ENCODE measurements at places on chromosomes 2 and 18.
A peak's percentile ranks its signal among the peaks of the same experiment; 100 is the strongest.

- no peak for ATAC-seq
Measured at GRCh38 chr18:74336656-74337055, 21.0 kb downstream of the C18orf63 start.

DNA sequence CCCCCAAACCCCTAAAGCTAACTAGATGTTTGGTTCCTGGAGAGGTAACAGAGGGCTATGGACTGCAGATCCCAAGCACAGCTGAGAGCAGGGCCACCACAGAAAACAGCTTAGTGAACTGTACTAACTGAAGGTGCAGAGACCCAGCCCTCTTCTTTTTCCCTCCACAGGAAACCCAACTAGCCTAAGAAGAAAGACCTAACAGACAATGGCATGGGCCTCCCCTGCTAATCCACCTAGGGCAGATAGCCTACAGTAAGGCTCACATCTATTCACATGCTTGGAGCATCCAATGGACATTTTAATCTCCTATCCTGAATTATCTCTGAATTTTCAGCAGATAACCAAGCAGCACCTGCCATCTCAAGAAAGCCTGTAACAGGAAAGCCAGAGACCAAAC lies 8.8 kb upstream of the FECH start:
- ATAC-seq, result no peak

- no peak for ATAC-seq
Measured at GRCh38 chr18:11736656-11737055, 47.6 kb downstream of the GNAL start.

- ATAC-seq, result peak; percentile 58
Measured at GRCh38 chr2:64062840-64063239, 43.6 kb upstream of the VPS54 start.

GRCh38 chr2:71640489-71640888 lies 187.1 kb downstream of the DYSF start:
- no peak for ATAC-seq

- no peak for ATAC-seq
Measured at GRCh38 chr2:29524652-29525051, 396.7 kb downstream of the ALK start.

- peak; percentile 43 for ATAC-seq
Measured at GRCh38 chr2:208407667-208408066, 1.1 kb downstream of the PTH2R start.

DNA sequence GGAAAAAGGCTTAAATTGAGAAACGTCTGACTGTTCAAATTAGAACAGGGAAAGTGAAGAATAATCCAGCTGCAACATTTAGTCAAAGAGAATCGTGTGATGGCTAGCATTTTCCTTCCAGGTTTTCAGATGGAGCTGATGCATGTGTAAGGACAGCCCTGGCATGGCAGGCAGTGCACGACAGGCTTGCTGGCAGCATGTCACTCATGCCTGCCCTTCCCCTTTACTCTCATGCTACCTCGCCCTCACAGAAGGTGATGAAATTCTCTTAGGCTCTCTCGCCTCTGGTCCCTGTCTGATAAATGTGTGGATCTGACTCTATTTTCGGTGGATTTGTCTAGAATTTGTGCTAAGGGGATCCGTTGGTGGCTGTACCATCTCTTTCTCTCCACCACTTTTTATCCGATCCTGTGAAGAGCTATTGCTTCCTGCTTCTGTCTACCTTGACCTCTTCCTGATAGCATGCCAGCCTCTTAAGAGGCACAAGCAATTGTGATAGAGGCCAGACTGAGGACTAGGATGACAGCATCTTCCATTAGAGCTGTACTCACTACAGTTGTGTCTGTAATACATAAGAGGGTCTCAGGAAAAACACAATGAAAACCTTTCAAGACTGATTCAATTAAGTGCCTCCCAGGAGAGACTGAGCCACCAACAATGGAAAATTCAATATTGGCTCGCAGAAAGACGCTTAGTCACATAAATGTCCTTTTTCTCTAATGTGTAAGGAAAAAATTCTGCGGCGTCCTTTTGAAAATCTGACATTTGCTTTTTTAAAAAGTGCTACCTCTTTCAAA lies 65.6 kb upstream of the NOSTRIN start:
- ATAC-seq, result peak; percentile 61

- ATAC-seq, result no peak
Measured at GRCh38 chr18:22284581-22285360, 115.4 kb downstream of the GATA6 start.

DNA sequence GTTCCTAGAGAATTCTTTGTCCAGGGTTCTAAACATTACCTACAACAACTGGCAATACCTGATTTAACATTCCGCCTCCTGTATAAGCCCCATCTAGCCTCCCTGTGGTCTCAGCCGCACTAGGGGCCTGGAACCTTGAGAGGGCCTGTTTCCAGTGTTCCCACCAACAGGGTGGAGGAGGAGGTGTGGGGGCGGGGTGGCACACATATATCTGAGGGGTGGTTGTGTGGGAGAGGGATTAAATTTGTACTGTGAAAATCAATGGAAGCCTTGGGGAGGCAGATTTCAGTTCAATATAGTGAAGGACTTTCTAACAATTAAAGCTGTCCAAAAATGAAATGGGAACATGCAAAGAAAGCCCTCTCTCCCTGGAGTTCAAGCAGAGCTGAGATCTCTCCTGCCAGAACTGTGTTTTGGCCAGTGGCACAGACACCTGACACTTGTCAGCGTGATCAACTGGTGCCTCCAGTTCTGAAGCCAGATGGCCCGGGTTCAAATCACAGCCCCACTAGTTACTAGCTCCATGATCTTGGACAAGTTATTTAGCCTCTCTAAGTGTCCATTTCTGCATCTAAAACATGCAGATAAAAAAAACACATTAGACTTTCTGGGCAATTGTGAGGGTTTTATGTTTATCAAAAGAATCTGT lies 17.0 kb upstream of the FZD7 start:
- ATAC-seq, result no peak

DNA sequence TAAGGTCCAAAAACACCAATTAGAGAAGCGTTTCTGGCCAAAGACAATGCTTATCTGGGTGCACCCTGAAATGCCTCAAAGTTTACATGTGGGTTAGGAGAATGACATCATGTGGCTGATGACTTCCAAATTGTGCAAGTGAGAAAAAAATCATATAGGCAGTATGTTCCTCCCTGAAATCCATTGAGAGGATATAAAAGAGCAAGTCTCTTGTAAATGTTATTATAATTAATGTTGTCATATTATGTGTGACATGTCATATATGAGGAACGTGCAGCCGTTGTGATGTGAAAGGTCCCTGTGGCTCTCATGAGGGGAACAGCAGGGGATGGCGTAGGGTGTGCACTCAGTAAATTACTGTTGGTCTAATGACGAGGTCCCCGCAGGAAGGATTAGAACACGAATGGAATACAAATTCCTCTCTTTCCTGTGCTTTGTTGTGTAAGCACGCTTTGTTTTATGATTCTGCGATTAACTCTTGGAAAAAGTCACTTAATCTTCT lies 290.8 kb downstream of the PRKCE start:
- no peak for ATAC-seq

GRCh38 chr2:133262893-133263292 lies 305.4 kb downstream of the NCKAP5 start:
- no peak for ATAC-seq

- peak; percentile 11 for ATAC-seq
Measured at GRCh38 chr2:28366496-28367282, 26.0 kb upstream of the FOSL2 start.

DNA sequence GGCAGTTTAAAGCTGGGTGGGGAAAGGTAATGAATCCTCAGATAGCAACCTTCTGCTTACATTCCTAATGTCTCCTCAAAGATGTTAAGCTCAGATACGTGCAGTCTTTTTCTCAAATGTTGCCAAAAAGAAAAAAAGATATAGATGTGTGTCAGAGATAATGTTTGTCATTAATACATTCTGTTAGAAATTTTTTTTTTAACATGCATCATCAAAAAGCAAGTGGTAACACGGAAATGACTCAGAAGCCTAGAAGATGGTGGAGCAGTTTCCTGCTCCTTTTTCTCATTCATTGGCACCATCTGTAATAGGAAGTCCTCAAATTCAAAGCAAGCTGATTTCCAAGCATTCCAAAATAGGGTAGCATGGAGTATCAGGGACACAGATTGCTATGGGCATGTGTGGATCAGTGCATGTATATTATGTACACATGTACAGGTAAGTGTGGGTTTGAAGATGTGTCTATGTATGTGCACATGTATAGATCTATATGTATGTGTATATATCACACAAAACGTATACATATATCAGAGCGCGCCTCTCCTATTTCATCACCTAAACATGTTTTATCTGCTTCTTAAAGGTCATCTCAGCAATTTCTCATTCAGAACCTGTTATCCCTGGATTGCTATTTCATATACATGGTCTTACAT lies 79.9 kb upstream of the ITGB6 start:
- peak; percentile 51 for ATAC-seq

- ATAC-seq, result no peak
Measured at GRCh38 chr2:84550916-84551315, 34.6 kb downstream of the DNAH6 start.

- no peak for ATAC-seq
Measured at GRCh38 chr2:30404319-30405259, 42.5 kb upstream of the LCLAT1 start.

GRCh38 chr18:69259282-69259681 lies 141.4 kb upstream of the DOK6 start:
- ATAC-seq, result no peak

DNA sequence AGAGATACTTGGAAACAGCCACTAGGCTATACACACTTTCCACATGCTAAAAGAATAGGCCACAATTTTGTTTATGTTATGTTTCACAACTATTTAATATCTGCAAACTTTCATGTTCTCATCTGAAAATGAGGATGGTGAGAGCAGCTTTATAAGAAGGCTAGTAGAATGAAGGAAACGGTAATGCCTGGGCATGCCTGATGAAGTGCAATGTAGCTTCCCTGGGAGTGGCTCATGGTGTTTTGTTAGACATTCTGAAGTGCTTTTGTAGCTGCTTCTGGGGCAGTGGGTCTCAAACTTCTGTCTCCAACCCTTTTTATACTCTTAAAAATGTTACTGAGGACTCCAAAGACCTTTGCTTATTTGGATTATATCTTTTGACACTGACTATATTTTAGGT lies 193.3 kb upstream of the VWC2L start:
- ATAC-seq, result no peak

GRCh38 chr2:184203661-184204060 lies 394.7 kb upstream of the ZNF804A start:
- no peak for ATAC-seq

DNA sequence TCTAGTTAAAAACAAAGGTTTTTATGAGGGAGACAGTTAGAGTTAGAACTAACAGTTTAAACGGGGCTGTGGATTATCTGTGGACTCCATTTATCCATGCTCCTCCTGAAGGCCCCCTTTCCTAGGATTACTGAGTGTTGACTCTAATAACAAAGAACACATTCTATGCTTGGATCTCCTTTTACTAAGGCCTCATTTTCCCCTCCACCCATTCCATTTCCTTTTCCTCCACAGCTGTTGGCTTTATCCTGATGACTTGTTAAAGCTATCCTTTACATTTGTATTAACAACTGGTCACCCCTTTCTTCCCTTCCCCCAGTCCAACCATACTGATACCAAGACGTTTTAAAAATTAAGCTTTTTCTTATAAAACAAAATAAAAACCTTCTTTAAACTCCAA lies 220.6 kb downstream of the SRBD1 start:
- no peak for ATAC-seq

DNA sequence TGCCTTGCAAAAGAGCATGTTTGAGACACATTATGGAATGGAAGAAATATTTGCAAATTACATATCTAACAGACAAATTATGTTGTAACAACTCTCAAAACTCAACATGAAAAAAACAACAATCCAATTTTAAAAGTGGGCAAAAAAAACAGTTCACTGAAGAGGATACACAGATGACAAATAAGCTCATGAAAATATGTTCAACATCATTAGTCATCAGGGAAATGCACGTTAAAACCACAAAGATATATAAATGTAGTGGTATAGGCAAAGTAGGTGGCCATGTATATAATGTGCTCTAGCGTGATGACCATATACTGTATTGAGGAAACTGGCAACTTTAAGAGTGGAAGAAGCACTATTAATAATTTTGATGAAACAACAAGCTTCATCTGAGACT lies 220.1 kb downstream of the IRS1 start:
- ATAC-seq, result no peak

- ATAC-seq, result no peak
Measured at GRCh38 chr2:15804691-15805090, 135.7 kb upstream of the MYCN start.

- peak; percentile 35 for ATAC-seq
Measured at GRCh38 chr18:58201733-58202730, 158.0 kb downstream of the NEDD4L start.

DNA sequence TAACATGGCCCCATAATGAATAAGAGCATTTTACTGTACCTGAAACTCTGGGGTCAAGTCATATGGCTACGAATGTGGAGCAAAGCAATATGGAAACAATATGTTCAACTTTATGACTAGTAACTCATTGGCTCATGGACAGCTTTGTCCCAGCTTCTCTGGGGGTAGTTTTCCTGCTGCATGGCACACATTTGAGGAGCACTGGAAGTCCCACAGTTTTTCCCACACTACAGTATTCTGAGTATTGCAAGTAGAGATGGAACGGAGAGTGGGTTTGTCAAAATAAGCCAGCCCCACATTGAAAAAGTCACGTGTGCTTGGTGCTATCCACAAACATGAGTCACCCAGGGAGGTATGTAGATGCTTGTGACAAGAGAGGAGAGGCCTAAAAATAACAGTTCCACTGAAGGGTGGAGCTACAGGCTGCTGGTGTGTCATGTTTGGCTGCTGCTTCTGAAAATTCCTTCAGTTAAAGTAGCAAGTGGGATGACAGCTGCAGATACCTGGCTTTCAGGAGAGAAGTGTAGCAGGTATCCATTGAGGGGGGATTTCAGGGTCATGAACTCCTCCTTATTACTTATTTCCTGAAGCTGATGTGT lies 48.2 kb upstream of the CTAGE1 start:
- peak; percentile 78 for ATAC-seq

- ATAC-seq, result no peak
Measured at GRCh38 chr2:132664096-132664495, 5.9 kb downstream of the LYPD1 start.

DNA sequence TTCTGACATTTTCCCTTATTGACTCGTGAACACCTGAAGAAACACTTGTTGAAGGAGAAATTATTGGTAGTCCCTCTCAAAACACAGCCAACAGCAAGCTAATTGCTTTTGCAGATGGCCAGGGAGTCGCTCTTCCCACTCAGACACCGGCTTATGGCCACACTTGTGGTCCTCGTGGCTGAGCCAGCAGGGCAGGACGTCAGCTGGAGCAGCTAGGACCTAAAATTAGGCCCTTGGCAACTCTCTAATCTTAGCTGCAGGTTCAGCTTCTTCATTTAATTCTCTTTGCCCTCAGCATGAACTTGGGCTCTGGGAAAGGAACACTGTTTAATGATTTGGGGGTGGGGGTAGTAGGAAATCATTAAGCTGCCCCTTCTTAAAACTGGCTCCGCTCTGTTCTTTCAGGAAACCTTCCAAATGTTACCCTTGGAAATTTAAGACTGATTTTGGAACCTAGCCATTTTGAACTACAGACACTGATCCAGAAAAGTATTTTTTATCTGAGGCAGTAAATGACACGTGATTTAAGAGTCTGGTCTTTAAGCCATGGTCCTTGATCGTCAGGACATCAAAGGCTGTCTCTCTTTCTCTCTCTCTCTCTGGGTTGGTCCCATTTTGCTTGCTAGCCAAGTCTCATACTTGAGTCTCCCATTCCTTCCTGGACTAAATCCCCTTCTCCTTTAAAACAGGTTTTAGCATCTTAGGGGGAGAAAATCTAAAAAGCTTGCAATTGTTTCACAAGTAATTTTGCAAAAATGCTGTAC lies 77.5 kb downstream of the CDK15 start:
- ATAC-seq, result no peak

GRCh38 chr2:234564699-234565098 lies 67.8 kb upstream of the ARL4C start:
- no peak for ATAC-seq

Data from esophagus mucosa (tissue), 1 donor.